Hematopoietic multipotent progenitor cell (in vitro differentiated cells): ENCODE measurements at places on chromosomes 2 and 18. TPM values are rescaled to one million over a fixed set of nuclear protein-coding genes. Genes with fewer than 3 reads are reported as not detected.
A peak's percentile ranks its signal among the peaks of the same experiment; 100 is the strongest.

The NEURL3 gene
- total RNA-seq: 0.27 TPM

- DNase-seq: peak; percentile 91
These were observed 46.1 kb downstream of the TMEM185B start for GRCh38 chr2:120177001-120177621.

- DNase-seq: no peak
These were observed 54.3 kb downstream of the ST3GAL5 start for GRCh38 chr2:85834466-85834865.

The HOXD8 gene
- not detected for total RNA-seq

DNA sequence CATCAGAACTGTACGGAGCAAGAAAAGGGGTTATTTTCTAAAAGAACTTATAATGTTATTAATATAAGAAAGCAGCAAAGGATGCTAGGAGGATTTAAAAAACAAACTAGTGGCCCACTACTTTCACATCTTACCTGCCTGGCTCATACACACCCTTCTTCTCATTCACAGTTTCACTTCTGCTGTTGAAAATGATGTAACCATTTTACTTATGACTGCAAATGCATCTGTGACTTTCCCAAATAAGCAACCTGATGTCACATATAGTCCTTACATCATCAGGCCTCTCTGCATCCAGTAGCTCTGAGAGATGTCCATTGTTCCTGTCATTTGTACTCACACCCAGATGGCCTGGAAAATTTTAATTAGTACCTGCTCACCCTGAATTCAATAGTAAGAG is 101.8 kb upstream of the MYO3B start:
- no peak for DNase-seq

The WNT6 gene
- total RNA-seq: 0.27 TPM

DNA sequence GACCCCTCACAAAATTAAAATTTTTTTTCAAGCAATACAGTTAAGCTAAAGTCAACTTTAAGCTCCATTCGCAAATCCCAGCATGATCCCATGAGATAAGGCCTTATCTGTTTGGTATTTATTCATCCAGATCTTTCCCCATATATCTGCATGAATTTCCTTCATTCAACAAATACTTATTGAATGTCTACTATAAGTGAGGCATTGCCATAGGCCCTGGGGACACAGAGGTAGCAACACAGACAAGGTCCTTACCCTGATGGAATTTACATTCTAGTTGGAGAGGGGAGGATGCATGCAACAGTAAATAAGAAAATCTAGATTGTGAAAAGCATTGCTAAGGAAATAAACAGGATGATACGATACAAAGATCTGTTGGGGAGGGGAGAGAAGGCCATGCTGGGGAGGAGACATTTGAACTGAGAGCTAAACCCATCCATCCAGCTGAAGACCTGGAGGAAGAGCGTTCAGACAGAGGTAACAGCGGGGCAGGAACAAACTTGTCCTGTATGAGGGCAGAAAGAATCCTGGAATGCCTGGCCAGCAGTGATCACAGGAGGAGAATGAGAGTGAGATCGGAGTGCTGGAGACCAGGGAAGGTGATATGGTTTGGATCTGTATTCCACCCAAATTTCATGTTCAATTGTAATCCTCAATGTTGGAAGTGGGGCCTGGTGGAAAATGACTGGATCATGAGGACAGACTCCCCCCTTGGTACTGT is 71.6 kb downstream of the SDC1 start:
- no peak for DNase-seq
